Fibroblast of pulmonary artery (primary cell): ENCODE measurements at places on chromosomes 7 and 10.

- no peak for DNase-seq
Observed at GRCh38 chr10:74490551-74490950, 335.8 kb upstream of the KAT6B start.

DNA sequence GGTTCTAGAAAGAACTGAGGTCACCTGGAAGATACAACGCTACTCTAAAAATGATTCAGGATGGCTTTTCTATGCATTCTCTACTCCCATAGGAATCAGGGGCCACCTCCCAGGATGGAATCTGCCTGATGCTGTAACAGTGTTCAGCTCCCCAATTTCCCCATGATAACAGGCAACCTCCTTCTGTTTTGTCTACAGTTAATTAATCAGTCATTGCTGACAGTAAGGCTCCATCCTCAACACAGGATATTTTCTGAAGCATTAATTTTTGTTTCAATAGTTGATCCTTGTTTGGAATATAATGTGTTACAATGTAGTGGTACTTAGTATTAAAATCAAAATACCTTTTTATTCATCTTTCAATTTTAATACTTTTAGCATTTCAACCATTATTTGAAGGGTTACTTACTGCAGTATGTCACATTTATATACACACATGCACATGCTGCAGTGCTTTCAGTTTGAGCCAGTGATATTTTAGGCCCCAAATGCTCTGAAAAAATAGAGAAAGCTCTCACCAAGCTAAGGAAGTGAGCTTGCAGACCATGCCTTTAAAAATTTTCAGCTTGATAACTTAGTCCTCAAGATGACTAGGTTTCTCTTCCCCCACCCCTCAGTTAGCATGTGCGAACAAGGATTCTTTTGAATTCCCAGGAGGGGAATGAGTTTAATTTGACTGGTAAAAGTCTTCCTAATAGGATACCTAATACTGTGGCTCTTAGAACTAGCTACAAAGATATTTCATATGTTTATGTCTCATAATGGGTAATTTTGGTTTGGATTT is 592 bp upstream of the PIK3CG start:
- no peak for DNase-seq

- no peak for DNase-seq
Observed at GRCh38 chr7:157005456-157006204, 4.8 kb downstream of the MNX1 start.

DNA sequence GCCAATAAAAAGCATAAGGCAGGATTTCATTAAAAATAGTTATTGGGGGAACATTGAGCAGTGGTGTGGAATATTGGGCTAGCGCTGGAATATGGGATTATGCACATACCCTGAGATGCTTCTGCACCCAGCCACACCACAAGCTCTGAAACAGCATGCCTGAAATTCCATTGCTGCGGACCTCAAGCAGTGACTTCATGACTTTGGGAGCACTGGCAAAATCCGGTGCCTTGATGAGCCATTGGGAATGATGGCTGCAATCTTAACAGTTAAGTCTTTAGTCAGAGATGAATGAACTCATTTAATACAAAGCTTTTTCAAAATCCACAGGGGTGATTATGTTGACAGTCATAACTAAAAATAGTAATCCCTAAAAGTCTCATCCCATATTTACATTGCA is 274.7 kb upstream of the MTPN start:
- no peak for DNase-seq

GRCh38 chr7:142168746-142169145 is 57.2 kb downstream of the MGAM2 start:
- DNase-seq = no peak

- DNase-seq = no peak
Observed at GRCh38 chr10:125727436-125727835, 7.9 kb downstream of the EDRF1 start.

DNA sequence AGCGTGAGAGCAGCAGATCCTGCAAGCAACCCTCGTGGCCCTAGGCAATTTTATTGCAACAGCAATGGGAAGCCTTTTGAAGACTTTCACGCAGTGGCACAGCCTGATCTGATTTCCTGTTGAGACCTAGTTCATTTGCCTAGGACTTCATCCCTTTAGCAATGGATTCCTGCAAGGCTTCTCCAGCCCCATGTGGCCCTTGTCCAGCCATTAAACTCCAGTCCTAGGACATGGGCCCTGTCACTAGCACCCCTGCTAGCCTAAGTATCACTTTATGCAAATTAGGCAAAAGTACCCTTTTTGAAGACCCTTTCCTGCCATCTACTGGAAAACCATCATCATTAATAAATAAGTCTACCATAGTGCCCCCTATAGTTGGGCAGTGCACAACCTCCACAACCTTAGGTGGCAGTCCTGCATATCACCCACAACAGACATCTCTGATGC is 379.4 kb downstream of the GALNT17 start:
- no peak for DNase-seq

- no peak for DNase-seq
Observed at GRCh38 chr7:117872561-117873309, 506 bp downstream of the CTTNBP2 start.

GRCh38 chr7:124155432-124156022 is 122.7 kb upstream of the TMEM229A start:
- DNase-seq = peak; percentile 41

DNA sequence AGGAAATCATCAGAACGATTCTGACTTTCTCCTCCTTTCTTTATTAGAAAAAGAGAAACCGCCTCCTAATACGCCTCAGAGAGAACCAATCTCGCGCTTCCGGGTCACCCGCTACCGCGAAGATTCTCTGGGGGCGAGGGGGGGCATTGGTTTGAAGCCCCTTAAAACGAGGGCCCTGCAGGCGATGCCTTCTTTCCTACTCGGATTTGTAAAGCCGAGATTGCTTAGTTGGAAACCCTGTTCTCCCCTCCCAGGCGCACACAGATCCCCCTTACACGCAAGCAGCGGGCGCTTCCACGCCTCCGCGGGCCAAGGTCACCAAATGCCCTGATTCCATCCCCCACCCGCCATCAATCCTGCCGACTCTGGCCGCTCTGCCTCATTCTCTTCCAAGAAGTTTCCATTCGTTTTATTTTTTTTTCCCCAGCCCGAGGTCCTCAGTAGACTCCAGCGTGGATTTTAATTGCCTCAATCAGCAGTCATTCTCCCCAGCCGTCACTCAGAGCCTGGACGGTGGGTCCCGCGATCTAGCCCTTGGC is 1.1 kb upstream of the GAD2 start:
- DNase-seq = no peak

- DNase-seq = peak; percentile 55
Observed at GRCh38 chr10:26755443-26755903, 58.0 kb downstream of the PDSS1 start.

- no peak for DNase-seq
Observed at GRCh38 chr10:18343573-18343972, 203.3 kb downstream of the CACNB2 start.

- DNase-seq = no peak
Observed at GRCh38 chr7:127858091-127858914, 172.9 kb downstream of the LRRC4 start.

- DNase-seq = no peak
Observed at GRCh38 chr10:99528494-99529441, 4.0 kb upstream of the NKX2-3 start.

DNA sequence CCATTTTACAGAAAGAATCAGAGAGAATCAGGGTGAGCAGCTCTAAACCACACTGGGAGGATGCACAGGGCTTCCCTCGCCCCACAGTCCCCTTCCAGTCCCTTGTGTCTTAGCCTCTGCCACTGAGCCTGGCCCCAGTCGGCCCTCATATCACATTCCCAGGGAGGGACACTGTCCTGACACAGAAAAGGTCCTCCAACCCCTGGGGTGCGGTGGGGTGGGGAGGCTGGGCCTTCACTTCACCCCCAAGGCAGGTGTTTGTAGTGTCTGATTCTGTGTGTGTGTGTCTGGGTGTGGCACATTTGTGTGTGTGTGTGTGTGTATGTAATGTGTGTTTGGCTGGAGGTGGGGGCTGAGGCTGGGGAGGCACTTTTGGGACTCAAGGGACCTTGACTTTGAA is 1.8 kb upstream of the KCP start:
- DNase-seq = no peak

GRCh38 chr7:25659841-25660240 is 431.6 kb upstream of the NPVF start:
- no peak for DNase-seq

- DNase-seq = no peak
Observed at GRCh38 chr7:55903985-55904759, 16.9 kb downstream of the ZNF713 start.

DNA sequence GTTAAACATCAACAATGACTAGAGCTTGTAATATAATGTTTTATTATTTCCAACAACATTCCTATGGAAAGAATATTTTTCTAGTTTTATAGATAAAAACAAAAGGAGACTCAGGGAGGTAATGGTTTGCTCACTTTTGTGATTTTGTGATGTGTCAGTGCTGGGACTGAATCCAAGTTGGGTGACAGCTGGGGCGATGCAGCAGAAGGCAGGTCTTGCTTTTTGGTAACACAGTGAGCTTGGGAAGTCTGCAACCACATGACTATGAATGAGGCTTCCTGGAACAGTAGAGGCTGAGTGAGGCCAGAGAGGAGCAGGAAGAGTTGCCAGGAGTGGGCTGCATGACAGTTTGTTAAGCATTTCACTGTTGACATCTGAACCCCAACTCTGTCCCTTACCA is 4.9 kb upstream of the YKT6 start:
- DNase-seq = no peak

DNA sequence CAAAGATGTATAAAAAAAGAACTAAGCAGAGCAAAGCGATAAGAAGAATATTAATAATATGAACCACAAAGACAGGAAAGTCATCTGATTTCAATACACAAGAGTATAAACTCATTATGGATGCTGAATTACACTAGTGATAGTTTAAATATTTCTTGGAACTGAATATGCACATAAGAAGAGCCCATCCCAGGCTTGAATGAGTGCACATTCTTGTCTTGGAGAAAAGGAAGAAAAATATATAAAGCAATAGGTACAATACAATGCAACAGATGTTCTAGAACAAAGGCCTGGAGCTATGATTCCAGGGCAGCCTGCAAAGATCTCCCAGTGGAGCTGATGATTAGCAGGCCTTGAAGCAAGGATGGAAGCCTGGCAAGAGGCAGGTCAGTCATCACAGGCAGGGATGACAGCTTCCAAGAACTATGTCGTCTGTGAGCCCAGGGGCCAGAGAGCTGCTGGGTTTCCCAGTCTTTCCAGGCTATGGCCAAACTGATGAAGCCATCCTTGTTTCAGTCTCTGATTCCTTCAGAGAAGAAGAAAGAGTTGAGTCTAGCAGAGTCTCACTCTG is 277.6 kb downstream of the KCNMA1 start:
- no peak for DNase-seq

DNA sequence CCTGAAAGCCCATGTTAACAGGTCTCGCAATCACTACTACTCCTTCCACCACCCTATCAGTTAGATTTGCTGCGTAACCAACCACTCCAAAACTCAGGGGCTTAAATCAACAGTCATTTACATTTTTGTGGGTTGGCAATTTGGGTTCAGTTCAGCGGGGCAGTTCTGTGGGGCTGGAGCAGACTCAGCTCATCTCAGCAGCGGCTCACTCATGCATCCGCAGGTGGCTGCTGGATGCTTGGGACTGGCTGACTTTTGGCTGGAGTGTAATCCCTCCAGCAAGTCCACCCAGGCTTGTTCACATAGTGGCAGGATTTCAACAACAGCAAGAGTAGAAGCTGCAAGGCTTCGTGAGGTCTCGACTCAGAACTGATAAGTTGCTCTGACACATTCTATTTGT is 79.2 kb downstream of the NEUROD6 start:
- no peak for DNase-seq

DNA sequence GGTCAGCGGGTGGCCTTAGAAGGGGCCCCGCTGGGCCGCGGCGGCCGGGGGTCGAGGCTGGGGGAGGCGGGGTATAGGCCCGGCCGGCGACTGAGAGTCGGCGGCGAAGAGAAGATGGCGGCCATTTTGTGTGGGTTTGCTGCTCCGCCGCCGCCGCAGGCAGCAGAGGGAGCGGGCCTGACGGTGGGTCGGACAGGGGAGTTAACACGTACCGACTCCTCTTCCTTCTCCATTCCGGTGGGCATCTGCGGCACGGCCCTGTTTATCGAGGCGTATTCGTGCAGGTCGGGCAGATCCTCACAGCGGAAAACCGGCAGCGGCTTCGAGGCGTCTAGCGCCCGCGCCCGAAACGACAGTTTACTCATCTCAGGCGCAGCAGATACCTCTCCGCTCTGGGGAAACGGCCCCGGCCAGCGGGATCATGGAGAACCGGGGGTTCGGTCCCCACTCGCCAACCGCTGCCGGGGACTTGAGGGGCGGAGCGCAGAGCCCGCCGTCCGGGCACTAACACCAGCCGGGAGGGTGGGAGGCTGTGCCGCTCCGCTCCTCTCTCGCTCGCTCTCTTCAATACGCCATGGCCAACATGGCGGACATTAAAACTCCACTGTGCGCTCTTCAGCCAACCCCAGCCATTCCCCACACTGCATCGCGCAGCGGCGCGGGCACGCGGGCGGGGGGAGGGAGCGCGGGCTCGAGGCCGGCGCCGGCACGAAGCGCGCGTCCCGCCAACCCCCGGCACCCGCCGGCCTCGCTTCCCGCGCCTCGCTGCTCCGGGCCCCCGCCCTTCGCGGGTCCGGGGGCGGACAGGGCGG is at the start of gene EPC1:
Gene EPC1, minus strand, starts transcription at position 608 of the 812 bp plus-strand sequence. Its CDS starts 243 bp downstream, at position 365.
- DNase-seq = peak; percentile 92

DNA sequence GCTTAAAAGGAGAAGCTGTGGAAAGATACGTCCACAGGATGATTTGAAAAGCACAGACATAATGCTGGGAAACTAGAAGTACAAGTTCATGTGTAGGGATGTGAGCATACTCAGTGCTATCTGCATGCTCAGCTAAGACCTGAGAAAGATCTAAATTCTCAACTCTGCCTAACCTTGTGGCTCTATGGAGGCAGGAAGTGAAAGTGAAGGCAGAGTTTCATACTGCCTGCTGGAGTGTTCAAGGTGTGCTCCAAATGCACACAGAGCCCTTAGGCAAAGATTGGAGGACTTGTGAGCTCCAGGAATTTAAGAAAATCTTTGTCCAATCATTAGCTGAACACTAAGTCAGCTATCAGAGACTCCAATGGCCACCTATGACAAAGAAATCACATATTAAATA is 190.9 kb downstream of the RNLS start:
- no peak for DNase-seq

GRCh38 chr10:70901276-70901878 is 13.0 kb upstream of the PCBD1 start:
- DNase-seq = no peak

- no peak for DNase-seq
Observed at GRCh38 chr10:78626471-78626870, 442.3 kb upstream of the ZMIZ1 start.

DNA sequence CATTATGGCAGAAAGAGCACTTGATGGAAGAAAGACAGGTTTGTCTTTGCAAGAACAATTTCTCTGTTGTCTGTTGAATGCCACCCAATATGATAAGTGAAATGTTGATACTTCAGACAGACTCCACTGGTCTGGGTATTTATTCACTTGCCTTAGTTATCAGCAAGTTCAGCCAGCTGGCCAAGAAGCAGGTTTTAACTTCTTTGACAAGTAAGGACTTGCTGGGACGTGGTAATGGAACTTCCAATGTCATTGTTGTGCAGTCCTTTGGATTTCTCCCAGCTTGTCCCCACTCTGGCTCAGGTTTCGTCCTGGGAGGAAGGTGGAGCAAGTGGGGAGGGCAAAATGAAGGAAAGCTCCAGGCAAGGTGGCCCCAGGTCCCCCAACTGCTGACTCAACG is 497.4 kb downstream of the RPS24 start:
- DNase-seq = no peak
